Diencephalon (tissue), 1 donor: ENCODE measurements at places on chromosomes 3 and 15. TPM values are rescaled to one million over a fixed set of nuclear protein-coding genes. Genes with fewer than 3 reads are reported as not detected.

Gene GOLGA6D
- total RNA-seq: not detected

Gene TAGLN3
- total RNA-seq: 103 TPM

Gene HOMER2
- 86.0 TPM for total RNA-seq

Gene TRPC1
- 95.3 TPM for total RNA-seq

Gene EPHB3
- 20.5 TPM for total RNA-seq
